NCI-H1930 (cell line): ENCODE measurements at places on chromosomes 11 and 22.
A peak's percentile ranks its signal among the peaks of the same experiment; 100 is the strongest.

GRCh38 chr11:93024369-93024768 is 54.9 kb downstream of the MTNR1B start:
- no peak for DNase-seq

GRCh38 chr11:77438487-77438886 is 35.4 kb downstream of the PAK1 start:
- DNase-seq, result no peak

DNA sequence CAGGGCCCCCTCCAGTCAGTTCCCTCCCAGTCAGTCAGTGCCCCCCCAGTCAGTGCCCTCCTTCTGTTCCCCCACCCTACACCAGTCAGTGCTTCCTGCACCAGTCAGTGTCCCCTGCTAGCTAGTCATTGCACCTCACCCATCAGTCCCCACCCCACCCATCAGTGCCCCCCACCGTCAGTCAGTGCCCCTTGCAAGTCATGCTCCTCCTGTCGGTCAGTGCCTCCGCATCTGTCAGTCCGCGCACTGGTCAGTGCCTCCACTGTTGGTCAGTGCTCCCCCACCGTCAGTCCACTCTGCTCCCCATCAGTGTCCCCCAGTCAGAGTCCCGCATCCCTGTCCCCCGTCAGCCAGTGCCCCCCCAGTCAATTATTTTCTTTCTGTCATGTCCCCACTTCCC is 3.3 kb downstream of the PPP6R2 start:
- no peak for DNase-seq

DNA sequence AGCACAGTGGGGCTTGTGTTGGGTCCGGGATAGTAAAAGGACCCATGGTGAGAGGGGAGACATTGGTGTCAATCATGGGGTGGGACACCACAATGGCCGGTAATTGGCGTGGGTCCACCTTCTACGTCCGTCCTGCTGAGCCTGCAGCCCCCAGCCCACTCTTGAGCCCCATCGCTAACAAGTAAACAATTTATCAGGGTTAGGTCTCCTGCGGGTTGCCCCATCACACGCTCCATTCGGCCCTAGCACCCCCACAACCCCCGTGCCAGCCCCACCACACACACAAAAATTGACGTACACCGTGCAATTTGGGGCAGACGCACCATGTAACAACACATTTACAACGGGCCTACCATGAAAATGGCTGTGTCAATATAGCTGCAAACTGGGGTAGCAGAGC is 86.5 kb upstream of the HTATIP2 start:
- DNase-seq, result no peak

DNA sequence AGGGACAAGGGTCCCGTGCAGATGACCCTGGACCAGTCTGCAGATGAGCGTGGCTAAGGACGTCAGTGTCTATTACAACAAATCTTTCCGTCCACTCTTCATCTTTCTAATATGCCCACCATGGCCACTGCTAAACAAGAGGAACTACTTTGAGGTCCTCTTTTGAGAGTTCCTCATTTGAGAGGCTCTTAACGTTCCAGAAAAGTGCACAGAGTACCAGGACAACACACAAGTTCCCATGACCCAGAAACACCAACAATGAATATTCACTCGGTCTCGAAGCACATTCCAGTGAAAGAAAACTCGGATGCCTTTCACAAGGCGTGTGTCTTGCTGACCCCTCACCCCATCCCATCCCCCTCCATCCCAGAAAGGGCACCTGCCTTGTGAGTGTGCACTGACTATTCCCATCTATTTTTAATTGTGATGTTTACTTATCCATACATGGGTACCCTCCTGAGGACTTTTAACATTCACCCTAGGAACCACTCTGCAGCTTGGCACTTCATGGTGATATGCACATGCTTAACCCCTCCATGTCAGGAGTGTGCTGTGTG is 157.0 kb downstream of the SHANK2 start:
- no peak for DNase-seq

DNA sequence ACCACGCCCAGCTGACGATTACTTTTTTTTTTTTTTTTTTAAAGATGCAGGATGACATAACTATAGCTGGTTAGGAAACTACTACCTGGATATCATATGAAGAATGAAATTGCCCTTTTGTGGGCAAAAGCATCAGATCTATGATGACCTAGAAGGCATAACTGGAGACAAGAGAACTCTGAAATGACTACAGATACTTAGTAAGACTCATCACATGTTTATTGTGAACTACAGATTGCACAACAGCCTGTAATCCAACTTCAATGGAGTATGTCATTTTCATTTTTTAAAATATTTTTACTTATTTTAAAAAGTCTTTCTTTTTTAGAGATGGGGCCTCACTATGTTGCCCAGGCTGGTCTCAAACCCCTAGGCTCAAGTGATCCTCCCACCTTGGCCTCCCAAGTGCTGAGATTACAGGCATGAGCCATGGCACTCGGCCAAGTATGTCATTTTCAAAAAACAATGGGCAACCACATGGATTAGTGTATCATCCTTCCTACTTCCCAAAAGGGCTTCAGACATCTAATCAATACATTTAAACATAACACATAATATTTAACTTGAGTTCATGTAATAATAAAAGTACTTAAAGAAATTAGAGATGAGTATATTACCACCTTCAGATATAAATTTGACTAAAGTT is 3.3 kb downstream of the MTMR2 start:
- no peak for DNase-seq

DNA sequence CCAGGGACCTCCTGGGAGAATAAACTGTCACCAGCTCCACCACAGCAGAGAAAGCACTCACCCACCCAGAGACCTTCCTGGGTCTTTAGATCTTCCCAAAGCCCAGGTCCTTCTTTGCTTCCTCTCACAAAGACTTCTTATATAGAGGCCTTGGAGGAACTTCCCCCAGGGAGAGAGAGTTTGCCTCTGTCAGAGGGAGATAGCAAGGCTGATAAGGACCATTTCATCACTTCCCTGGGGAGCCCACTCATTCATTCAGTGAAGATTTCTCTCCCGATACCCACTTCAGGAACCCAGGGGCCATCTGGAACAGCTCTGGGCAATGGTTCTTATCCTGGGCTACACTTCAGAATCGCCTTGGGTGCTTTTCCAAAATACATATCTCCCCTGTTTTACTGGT is at the start of gene PRG2:
Gene PRG2 (minus strand): TSS at position 116 of the 400 bp plus-strand sequence. CDS start 706 bp downstream, outside the sequence.
- no peak for DNase-seq

- DNase-seq, result no peak
These were observed 363.5 kb upstream of the PITPNB start for GRCh38 chr22:28282405-28283067.

DNA sequence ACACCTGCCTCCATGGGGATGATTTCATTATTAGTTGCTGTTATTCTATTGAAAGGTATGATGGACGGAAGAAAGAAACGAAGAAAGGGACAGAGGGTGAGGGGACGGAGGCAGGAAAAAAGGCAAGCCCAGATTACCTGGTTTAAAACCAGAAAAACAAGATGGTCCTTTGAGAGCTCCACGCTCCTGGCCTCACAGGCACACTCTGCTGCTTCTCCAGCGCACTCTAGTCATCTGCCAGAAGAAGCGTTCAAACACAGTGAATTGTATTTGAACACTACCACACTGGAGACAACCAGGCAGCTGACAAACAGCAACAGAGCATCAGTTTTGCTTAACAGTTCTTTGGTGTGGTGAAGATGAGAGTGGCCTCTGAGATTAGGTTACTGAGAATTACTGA is 216.9 kb downstream of the CADM1 start:
- no peak for DNase-seq

DNA sequence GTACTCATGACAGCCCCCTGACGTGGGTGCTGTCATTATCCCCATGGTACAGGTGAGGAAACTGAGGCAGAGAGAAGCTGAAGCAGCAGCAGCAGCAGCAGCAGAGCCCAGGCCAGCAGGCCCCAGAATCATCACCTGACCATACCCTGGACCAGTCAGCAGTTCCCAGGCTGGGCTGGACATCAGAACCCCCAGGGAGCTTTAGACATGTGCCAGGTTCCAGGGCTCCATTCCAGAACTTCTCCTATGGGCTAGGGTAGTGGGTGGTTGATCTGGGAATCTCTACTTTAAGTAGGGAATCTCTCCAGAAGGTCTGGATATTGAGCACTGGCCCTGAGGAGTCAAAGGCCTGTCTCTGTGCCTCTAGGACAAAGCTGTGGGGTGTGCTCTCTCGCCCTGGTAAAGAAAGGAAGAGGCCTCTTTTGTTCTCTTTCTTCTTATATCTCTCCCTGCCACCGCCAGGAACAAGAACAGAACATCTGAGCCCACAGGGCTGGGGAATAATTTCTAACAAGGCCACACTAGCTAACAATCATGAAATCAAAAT is 26.6 kb downstream of the MAFF start:
- DNase-seq, result no peak

- DNase-seq, result no peak
These were observed 5.0 kb downstream of the UQCR10 start for GRCh38 chr22:29772170-29772641.

DNA sequence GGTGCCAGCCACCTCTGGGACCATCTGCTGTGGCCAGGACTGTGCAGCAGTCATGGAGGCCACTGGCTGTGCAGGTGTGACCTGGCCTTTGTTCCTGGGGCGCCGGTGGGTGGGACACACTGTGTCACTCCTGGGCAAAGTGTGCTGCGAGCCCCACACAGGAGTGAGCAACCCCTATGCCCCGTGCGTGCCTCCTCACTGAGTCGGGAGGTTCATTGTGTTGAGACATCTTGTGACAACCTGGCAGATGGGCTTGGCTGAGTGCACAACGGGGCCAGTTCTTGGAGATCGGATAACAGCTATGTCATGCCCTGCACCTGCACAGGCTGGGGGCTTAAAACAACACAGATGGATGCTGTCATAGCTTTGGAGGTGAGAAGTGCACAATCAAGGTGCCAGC is 13.5 kb downstream of the ANO1 start:
- DNase-seq, result no peak

GRCh38 chr11:29265792-29266191 is 751.0 kb downstream of the KCNA4 start:
- no peak for DNase-seq

- DNase-seq, result no peak
These were observed 80.8 kb downstream of the PIWIL4 start for GRCh38 chr11:94647926-94648325.

DNA sequence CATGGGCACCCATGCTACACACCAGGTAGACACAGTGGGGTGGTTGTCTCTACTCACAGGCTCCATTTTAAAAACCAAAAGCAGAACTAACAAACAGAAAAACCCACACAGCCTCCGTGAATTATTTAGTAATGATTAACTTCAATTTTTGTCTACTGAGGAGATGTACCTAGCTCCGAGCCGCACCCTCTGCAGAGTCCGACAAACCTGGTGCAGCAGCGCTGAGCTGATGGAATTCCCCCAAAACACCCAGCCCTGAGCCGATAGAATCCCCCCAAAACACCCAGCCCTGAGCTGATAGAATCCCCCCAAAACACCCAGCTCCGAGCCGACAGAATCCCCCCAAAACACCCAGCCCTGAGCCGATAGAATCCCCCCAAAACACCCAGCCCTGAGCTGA is 927.0 kb downstream of the BRD1 start:
- no peak for DNase-seq

GRCh38 chr22:22710719-22711531 is 66.5 kb downstream of the GGTLC2 start:
- DNase-seq, result peak; percentile 35

GRCh38 chr11:92388380-92388779 is 163.8 kb downstream of the FAT3 start:
- DNase-seq, result no peak

DNA sequence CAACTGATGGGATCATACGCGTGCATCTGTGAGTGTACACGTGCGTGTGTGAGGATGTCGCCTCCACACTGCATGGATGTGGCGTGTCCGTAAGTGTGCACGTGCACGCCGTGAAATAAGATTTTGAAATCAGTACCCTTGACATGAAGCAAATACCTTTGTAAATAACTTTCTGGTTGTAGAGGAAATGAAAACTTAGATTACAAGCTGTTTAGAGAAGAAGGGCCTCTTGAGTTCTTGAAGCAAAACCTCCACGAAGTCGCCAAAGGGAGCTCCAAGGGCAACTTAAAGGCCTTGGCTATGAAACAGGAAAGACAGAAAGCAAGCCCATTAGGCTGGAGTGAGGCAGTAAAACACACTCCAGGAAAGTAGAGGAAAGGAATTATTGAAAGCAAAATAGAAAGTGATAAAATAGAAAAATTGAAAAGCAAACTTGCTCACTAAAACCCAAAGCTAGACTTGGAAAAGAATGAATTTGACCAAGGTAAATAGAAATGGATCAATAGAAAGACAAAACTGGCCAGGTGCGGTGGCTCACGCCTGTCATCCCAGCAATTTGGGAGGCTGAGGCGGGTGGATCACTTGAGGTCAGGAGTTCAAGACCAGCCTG is 29.7 kb upstream of the TOLLIP start:
- DNase-seq, result no peak

DNA sequence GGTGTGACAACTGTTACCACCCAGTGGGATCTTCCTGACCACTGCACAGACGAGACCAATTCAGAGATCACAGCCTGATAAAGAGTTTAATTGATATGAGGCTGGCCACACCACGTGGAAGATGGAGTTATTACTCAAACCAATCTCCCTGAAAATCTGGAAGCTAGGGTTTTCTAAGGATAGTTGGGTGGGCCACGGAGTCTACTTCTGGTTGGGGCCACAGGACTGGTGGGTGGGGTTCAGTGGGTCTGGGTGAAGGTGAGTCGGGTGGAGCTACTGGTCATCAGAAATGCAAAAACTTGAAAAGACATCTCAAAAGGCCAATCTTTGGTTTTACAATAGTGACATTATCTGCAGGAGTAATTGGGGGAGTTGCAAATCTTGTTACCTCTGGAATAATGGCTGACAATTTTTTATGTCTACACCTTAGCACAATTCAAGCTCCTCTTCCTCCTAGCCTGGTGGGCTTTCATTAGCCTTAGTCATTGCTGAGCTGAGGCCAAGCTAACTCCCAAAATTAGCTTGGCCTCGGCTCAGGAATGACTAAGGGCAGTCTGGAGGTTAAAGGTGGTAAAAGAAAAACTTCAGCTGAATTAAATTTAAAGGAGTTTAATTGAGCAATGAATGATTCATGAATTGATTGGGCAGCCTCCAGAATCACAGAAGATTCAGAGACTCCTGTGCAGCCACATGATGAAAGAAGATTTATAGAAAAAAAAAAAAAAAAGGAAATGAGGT is 13.1 kb downstream of the C11orf96 start:
- DNase-seq, result no peak

- no peak for DNase-seq
These were observed 2.9 kb downstream of the LIF start for GRCh38 chr22:30243661-30244060.

- DNase-seq, result no peak
These were observed 26.1 kb upstream of the LDHA start for GRCh38 chr11:18368221-18368620.

- DNase-seq, result no peak
These were observed 26.2 kb upstream of the CD44 start for GRCh38 chr11:35112846-35113105.
